Left kidney (tissue), 8 donors: ENCODE measurements at places on chromosomes 2 and 18. TPM values are rescaled to one million over a fixed set of nuclear protein-coding genes. Genes with fewer than 3 reads are reported as not detected.

DNA sequence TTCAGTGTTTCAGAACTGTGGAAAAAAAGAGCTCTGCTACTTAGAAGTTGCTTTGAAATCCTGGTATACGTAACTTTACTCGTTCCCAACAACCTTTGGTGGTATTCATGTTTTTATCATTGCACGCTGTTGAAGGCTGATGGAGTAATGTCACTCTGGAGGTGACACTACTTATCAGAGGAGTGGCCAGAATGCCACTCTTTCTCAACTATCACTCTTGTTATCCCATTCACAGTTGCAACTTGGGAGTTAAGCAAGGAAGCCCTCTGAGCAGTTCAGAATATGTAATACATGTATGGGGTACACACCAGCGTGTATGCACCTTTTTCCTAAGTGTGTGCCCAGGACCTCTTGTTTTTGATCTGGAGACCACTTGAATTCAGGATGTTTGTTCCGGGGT, 53.6 kb downstream of the TANC1 start:
- DNase-seq: no peak

DNA sequence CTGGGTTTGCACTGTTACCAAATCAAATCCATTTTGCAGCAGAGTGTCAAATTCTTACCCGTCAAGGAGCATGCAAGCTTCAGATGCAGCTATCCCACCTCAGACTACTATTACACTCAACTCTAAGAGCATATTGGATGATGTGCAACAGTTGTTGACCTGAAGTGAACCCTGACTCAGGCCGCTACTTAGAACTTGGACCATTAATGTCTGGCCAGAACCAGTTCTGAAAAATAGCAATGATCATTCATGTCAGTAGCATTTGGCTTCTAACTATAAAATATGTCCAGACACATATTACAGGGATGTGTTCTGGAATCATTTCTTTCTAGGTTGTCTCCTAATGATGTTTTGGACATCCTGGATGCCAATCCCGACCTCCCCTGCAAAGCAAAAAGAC, 135.5 kb upstream of the PKDCC start:
- no peak for DNase-seq

- no peak for DNase-seq
Measured at GRCh38 chr2:188811522-188811921, 162.7 kb upstream of the COL3A1 start.

DNA sequence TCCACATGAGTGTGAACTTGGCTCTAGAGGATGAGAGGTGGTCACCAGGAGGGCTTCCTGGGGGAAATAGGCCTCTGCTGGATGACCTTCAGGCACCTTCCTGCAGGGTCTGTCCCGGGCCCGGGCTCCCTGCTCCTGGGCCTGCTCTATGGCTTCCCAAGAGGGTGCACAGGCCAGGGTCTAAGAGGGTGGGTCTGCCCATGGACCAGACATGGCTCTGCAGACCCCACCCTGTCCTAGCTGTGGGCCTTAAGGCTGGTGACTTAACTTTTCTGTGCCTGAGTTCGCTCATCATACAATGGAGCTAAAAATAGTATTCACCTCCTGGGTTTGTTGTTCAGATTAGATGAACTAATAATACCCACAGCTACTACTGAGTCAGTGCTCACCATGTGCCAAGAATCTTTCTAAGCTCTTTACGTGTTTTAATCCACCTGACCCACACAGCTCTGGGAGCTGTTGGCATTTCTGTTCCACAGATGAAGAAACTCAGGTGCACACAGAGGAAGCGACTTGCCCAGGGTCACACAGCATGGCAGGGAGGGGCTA, 14.4 kb downstream of the INHBB start:
- DNase-seq: no peak

GRCh38 chr18:61992923-61993322, 100.1 kb upstream of the RNF152 start:
- DNase-seq: no peak

KYNU gene
- polyA plus RNA-seq: 5.3 TPM

DNA sequence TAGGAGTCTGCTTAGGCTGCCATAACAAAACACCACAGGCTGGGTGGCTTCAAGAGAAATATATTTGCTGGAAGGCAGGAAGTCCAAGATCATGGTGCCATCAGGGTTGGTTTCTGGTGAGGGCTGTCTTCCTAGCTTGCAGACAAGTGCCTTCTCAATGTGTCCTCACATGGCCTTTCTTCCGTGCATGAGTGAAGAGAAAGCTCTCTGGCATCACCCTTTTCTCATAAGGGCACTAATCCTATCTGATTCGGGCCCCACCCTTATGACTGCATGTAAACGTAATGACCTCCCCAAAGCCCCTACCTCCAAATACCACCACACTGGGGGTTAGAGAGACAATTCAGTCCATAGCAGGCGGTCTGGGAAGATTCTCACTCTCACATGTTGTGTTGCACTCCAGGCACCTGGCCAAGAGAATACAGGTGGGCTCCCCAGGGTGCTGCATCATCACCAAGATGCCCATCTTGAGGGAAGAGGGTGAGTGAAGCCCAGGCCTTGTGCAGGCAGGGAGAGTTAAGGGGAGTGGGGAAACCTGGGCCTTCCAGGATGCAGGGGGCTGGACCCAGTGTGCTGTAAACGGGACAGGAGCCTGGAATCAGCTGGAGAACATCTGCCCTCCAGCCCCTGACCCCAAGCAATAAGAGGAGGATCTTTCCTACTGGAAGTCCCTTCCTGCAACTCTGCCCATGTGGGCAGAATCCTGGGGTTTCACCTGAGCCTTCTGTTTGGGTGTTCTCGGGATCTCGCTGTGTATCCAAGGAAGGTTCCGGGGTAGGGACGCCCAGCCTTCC, 10.2 kb downstream of the CATIP start:
- DNase-seq: no peak

GRCh38 chr2:8018956-8019355, 662.9 kb upstream of the ID2 start:
- no peak for DNase-seq

DNA sequence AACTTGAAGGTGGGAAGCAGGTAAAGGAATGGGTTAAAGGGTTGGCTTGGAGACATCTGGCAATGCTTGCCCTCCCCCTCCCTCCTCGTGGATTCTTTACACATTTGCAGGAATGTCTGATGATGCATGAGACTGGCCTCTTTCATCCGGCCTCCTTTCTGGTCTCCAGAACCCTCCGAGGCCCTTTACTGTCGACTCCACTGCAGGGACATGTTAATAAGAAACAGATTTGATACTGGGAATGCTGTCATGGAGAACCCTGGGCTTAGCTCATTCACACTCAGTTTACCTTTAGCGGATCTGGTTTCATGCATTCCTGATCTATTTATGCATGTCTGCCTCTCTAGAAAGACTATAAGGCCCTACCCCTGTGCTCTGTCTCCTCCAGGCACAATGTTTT, 238.7 kb downstream of the TGIF1 start:
- DNase-seq: peak; percentile 70
